ENCODE measurements at places on chromosomes 2 and 18.
A peak's percentile ranks its signal among the peaks of the same experiment; 100 is the strongest.

DNA sequence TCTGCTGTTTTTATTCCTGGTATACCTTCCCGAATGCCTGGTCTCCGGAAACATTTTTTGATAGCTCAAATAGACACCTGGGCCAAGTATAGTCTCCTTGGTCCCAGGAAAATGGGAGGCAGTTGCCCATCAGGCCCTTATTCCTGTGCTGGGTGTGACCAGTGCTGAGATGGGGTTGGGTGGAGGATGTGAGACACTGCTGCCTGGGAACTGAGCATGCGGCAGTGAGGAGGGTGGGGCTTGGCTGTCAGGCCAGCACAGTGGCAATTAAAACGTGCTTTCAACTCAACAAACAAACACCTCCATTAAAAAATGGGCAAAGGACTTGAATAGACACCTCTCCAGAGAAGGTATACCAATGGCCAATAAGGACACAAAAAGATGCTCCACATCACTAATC, 12.5 kb downstream of the KLHL29 start:
- DNase-seq, result no peak

DNA sequence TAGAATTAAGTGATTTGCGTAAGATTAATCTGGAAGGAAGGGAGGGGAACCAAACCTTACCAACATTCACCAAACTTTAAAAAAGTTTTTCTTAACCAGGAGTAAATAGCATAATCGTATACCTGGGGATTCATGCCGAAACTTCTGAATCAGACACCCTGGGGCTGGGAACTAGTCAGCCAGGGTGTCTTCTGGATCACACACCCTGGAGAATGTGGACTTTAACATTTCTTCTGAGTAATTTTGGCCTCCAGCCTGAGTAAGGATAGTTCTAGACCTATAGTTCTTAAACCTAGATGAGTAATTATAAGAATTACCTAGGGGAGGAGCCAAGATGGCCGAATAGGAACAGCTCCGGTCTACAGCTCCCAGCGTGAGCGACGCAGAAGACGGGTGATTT, 44.1 kb upstream of the MEIS1 start:
- DNase-seq, result no peak

GRCh38 chr2:69685321-69686048, 41.9 kb upstream of the AAK1 start:
- DNase-seq, result no peak

GRCh38 chr2:226396541-226396940, 403.1 kb downstream of the IRS1 start:
- no peak for DNase-seq

- DNase-seq, result no peak
Observed at GRCh38 chr18:42106784-42107183, 151.8 kb downstream of the PIK3C3 start.

DNA sequence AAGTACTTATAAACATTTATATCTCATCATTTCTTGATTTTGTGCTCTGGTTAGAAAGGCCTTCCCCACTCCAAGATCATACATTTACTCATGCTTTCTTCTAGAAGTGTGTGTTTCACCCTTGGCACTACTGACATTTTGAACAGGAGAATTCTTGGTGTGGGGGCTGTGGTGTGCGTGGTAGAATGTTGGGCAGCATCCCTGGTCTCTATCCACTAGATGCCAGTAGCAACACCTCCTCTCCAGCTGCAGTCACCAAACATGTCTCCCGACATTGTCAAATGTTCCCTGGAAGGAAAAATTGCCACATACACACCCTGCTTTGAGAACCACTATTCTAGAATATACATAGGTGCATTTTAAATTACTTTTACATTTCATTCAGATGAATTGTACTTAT, 8.7 kb upstream of the TGIF1 start:
- DNase-seq, result no peak

DNA sequence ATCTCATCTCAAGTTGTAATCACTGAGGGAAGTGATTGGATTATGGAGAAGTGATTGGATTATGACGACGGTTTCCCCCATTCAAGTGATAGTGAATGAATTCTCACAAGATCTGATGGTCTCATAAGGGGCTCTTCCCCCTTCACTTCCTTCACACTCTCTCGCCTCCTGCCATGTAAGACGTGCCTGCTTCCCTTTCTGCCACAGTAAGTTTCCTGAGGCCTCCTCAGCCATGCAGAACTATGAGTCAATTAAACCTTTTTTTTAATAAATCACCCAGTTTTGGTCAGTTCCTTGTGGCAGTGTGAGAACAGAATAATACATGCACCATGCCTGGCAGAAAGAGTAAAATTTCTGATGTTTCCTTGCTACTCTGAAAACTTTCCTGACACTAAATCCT, 36.6 kb downstream of the CEP68 start:
- DNase-seq, result no peak

GRCh38 chr18:21896732-21897336, 156.2 kb downstream of the MIB1 start:
- DNase-seq, result no peak

DNA sequence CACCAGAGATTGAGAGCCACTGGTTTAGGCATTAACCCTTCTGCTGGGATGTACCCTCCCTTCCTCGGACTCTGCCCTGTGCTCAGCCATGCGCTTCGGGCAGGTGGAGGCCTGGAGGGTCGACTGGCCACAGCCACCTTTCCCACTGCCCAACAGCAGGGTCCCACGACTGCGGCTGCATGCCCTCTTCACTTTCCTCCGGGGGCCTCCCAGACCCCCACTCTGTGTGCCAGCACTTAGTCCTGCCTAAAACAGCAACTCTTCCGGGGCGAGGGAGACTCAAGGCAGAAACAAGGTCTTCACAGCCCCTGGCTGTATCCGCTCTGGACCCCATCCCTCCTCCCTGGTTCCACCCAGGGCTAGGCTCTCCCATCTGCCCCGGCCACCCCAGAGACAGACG, 31.3 kb upstream of the BIN1 start:
- no peak for DNase-seq

DNA sequence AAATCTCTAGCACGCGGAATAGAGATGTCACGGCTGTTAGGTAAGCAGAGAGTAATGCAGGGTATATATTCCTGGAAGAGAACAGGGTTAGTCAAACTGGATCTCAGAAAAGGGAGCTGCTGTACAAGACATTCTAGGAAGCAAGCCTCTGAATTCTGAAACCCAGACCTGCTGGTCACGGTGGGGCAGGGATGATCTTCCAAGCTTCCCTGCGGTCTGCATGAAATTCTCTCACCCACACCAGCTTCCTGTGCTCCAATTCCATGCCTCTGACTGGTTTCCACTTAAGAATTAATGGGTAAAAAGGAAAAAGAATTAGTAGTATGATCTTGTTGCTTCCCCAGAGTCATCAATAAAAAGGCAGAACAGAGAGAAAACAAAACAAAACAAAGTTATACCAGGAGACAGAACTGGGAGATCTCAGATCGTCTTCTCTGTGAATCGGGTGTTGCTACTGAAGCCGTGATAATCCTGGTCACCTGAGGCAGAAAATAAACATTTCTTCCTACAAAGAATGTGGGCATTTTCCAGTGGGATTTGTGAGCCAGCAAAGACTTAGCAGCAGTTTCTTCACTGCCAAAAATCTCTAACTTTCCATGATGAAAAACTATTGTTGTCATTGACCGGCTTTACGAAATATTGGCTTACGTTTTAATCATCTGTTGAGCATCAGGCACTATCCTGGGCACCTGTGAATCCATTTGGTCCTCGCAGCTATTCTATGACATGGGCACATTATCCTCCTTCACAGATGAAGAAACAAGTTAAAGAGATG, 5.3 kb upstream of the CYP27C1 start:
- no peak for DNase-seq

- no peak for DNase-seq
Observed at GRCh38 chr2:235833971-235834620, 334.1 kb downstream of the GBX2 start.

DNA sequence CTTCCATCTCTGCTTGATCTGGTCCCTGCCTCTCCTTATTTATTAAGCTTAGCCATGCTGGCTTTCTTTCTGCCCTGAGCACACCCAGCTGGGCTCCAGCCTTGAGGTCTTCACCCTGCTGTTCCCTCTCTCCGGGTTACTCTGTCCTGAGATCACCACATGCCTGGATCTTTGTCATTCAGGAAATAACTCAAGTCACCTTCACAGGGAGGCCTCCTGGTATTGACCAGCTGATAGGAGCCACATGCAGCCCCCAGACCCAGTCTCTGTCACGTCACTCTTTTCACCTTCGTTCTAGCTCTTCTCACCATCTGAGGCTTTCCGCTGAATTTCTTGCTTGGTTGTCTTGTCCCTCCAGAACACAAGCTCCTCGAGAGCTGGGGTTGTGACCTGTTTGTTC, 114.4 kb downstream of the TSN start:
- no peak for DNase-seq

- peak; percentile 15 for DNase-seq
Observed at GRCh38 chr18:31100436-31101182, 1.6 kb downstream of the DSC2 start.

DNA sequence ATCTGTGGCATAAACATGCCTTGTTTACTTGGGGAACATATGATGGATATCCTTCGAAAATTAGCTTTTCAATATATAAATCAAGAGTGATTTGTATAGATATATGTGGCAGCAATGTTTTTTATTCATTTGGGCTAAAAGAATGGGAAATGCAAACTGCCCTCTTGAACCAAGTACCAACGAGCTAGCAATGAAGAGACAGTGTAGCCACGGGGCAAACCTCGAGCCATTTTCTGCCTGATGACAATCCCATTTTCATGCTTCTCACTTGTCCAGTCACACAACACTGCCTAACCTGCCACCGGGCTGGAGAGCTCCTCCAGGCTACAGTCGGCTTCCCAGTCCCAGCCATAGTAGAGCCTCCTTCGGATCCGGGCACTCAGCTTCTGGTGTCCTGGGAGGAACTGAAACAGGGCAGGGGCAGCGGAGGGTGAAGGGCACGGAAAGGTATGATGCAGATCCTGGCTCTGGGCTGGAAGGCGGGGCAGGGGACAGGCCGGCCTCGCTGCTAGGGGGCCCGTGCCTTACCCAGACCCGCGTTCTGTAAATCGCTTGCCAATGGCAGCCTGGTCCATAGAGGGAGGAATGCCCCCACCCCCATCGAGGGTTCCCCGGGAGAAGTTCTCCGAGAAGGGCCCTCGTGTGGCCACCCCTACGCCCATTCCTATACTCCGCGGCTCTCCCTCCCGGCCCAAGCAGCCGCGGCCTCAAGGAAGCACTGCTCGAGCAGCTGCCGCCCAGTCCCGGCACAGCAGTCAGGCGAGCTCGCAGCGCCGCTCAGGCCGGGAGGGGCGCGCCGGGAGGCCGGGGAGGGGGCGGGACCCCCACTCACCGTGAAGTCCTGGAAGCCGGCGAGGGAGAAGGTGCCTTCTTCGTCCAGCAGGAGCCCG, 552 bp downstream of the CNPPD1 start:
- no peak for DNase-seq

GRCh38 chr2:104873689-104874054, 19.8 kb downstream of the POU3F3 start:
- no peak for DNase-seq

DNA sequence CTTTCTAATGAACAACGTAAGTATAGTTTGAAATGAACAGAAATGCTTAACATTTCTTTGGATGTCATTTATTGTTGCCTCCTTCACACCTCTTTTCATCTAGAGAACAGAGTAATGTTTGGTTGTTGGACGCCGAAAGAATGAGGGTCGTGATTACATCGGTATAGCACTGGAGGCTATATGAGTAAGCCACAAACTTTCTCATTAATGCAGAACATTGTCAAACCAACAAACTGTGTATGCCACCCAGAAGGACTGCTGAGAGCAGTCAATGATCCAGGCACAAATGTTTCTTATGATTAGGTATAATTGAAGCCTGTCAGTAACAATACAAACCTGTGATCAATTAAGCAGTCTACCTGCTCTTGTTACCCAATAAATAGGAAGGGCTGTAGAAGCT, 1494.7 kb upstream of the NXPH2 start:
- no peak for DNase-seq

DNA sequence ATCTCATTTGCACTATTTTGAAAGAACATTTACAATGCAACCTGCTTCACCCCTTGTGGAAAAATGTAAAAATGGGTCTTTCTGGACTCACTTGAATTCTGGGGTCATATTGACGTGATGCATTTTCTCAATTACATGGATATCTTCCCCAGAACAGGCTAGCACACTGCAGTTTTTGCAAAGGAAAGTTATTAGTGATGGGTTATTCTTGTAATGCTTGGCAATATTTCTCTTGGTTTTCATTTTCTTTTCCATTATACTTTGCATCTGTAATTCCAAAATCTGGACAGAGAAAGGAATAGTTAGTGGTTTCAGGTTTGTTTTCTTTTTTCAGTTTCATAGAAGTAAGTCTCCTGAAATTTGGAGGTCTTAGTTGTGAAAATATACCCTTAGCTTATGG, 24.8 kb upstream of the FAP start:
- peak; percentile 45 for DNase-seq

DNA sequence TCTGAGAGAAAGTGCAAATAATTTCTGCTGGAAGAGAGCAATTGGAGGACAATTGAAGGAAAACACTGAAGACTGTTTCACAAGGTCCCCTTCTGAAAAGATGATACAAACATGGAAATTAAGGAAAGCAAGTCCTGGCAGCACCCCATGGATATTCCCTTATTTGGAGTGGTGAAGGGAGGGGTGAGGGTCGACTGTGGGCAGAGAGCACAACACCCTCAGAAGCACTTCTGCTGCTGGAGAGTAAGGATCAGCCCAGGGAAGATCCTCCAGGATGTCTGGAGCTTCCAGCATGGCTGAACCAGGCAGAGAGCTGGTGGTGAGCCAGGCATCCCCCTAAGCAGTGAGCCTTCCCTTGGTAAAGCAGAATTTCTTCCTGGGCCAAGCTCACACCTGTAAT, 54.7 kb downstream of the LINC00305 start:
- DNase-seq, result no peak

DNA sequence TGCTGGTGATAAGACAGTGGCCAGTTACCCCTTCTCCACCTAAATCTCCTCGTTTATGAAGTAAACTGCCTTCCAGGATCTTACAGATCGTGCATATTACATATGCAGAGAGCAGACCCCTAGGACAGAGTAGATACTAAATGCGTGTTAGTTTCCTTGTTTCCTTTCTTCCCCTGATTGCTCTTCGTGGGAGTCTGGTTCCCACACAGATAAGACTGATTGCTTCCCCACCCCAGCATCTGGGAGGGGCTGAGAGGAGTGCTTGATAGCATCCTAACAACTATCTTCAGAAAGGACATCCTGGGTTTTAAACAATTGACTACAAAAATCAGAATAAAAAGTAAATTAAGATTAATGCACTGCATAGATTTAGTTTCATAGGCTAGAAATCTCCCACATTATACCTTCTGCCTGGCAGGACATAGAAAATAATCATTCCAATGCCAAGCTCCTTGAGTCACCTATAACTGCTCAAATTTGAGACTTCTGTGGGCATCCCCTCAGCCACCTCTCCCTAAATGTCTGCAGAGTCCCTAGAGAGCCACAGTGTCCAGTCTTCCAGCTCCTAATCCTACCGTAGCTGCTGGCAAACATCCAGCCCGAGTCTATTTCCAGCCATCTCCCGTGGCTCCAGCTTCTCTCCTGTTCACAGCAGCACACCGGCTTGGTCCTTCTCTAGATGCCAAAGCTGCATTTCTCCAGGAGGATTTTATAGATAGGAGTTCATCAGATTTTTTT, 128.3 kb downstream of the LRRC30 start:
- DNase-seq, result peak; percentile 11
